Stimulated activated CD4-positive, alpha-beta T cell treated with anti-CD3 and anti-CD28 coated beads, Interleukin-2, amount 100 ng/mL, for 24 hours (primary cell): ENCODE measurements at places on chromosomes 2 and 18.

DNA sequence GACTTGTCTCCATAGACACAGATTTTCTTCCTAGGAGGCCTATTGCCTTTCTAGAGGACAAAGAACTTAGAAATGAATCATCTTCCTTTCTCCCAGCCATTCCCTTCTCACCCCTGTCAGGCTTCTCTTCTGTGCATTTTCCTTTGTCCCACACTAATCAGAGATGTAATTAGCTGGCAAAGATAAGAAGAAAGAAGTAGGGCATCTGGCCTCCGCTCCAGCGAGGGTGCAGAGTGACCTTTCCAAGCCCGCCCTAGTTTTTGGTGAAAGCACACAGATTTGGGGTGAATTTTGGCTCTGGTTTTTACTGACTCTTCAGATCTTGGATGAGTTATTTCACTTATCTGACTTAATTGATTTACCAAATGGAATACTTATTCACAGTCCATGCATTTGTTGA, 626.5 kb downstream of the ZEB2 start:
- no peak for DNase-seq

DNA sequence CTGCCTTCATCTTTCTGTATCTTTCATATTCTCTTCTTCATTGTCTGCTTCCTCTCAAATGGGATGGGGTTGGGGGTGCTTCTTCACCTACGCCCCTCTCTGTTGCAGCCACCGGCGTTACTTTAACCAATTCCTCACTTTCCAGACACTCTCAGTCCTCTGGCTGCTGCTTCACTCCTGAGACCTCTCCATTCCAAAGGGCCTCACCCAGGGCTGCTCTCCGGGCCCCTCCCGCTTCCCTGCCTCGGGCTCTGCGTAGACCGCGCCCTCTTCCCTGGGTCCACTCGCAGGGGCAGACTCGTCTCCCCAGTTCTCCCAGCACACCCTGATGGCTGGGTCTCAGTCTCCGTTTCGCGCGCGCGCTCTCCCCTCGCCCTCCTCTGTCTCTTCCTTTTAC, 926 bp downstream of the SERPINB8 start:
- no peak for DNase-seq

GRCh38 chr2:118773826-118774225, 73.6 kb downstream of the EN1 start:
- no peak for DNase-seq

DNA sequence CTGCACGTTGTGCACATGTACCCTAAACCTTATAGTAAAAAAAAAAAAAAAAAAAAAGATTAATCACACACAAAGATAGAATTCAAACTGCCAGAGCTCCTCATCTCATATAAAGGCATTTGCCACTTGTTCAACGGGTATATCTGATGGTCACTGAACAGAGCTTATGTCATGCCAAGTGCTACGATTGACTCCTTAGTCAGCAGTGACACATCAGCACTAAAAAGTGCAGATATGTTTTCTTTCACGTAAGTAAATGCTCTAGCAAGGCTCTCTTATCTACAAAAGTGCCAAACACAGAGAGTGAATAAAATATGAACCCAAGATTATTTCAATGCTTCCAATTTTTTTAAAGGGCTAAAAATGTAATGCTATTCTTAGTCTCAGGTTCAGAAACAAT, 1.1 kb downstream of the LMAN1 start:
- no peak for DNase-seq

- DNase-seq, result no peak
Observed at GRCh38 chr2:109373791-109374547, 239.8 kb downstream of the SEPTIN10 start.

GRCh38 chr2:153770359-153770991, 101.2 kb upstream of the GALNT13 start:
- DNase-seq, result no peak

GRCh38 chr2:99818842-99819241, 323.5 kb downstream of the AFF3 start:
- no peak for DNase-seq

- DNase-seq, result no peak
Observed at GRCh38 chr2:23149777-23150176, 235.2 kb upstream of the KLHL29 start.

DNA sequence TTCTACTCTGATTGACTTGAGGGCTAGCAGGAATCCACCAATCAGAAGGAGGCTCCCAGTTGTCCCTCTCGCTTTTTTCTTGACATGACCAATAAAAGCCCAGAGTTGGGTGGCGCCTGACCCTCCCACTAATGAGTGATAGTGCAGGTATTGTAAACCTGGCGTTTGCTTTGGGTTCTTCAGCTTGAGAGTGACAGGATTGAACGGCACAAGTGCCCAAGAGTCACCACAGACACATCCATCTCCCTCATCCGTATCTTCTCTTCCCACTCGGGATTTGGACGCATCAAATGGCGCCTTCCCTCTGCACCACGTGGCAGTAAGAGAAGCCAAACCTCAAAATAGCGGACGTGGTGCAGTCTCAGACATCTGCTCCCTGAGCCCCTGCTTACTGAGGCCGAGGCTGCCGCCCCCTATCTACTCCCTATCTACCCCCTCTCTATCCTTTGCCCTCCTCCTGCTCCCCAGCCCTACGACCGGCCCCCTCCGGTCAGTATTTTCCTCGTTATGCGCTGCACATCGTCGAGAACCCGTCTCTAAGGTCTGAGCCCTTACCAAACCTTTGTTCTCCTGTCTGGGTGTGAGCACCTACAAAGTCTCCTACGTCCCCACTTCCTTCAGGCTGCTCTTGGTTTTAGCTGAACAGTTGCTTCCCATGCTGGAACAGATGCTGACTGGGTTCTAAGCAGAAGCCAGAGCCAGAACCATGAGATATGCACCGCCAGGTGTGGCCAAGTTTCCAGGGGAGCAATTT, 881 bp upstream of the FAM161A start:
- peak; percentile 89 for DNase-seq
